Kidney epithelial cell (primary cell): ENCODE measurements at places on chromosomes 12 and 14. TPM values are rescaled to one million over a fixed set of nuclear protein-coding genes. Genes with fewer than 3 reads are reported as not detected.

FAIM2 gene
- total RNA-seq: not detected in 2 replicates

TCL1B gene
- not detected in 2 replicates for total RNA-seq

MRPL52 gene
- 102 and 362 TPM in 2 replicates for total RNA-seq

PROX2 gene
- total RNA-seq: not detected in 2 replicates

BRI3BP gene
- 6.0 and 7.3 TPM in 2 replicates for total RNA-seq
